Upper lobe of left lung (tissue), 6 donors: ENCODE measurements at places on chromosomes 1 and 21. TPM values are rescaled to one million over a fixed set of nuclear protein-coding genes. Genes with fewer than 3 reads are reported as not detected.

The BLACAT1 gene
- total RNA-seq, result 4.2 TPM

The CD84 gene
- 15.3 TPM for total RNA-seq

The SH2D1B gene
- total RNA-seq, result 1.1 TPM

The TRAF5 gene
- total RNA-seq, result 13.6 TPM

The SLAMF9 gene
- not detected for total RNA-seq

The RIPPLY3 gene
- not detected for total RNA-seq

The C1QTNF12 gene
- 2.5 TPM for total RNA-seq

The RGS4 gene
- not detected for total RNA-seq

The BMP8B gene
- 2.4 TPM for total RNA-seq

The FCRL4 gene
- not detected for total RNA-seq

The CD1B gene
- total RNA-seq, result not detected

DNA sequence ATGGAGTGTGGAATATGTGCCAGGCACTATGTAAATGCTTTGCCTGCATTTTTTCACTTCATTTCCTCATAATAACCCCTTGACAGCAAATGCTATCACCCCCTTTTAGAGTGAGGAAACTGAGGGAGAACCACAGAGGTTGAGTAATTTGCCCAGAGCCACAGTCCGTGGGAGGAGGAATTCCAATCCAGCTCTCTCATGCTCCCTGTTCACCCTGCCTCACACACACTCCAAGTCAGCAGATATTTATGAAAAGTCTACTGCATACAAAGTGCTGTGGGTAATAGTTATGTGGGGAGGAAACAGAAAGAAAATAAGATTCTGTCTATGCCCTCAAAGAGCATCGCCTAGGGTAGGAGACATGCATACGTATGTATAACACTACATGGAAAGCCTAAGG is 30.9 kb upstream of the RBM15 start:
- no peak for DNase-seq
- no peaks in the 10 kb centered on the region for H3K36me3 ChIP-seq
- H3K27ac ChIP-seq, result no peak overlapping the region
- peaks cover 9% of the 10 kb centered on the region for H3K4me1 ChIP-seq
- H3K4me3 ChIP-seq, result no peak overlapping the region

DNA sequence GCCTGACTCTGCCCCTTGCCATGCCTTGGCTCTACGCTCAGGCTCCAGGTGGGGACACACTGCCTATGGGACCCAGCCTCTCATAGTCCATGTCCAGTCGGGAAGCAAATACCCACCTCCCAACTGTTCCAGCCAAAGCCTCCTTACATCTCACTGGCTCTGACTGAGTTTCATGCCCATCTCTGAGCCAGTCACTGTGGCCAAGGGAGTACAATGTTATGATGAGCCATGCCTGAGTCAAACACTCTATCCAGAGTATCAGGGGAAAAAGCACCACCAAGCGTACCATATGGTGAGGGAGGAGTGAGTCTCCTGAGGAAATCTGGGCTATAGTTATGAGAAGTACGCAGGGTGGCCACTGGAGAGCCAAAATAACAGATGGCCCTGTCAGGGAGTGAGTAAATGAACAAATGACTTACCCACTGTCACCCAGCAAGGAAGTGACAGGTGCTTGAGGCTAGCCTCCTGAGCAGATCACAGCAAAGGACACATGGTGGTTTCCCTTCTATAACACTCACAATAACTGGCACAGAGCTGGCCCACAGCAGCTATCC is 236.6 kb upstream of the GJB5 start:
- no peak overlapping the region for H3K27ac ChIP-seq
- H3K4me1 ChIP-seq, result no peaks in the 10 kb centered on the region
- no peaks in the 10 kb centered on the region for H3K36me3 ChIP-seq

- peaks cover 7% of the 10 kb centered on the region for H3K4me1 ChIP-seq
- H3K36me3 ChIP-seq, result no peaks in the 10 kb centered on the region
- DNase-seq, result no peak
- no peak overlapping the region for H3K27ac ChIP-seq
- H3K27me3 ChIP-seq, result no peaks in the 10 kb centered on the region
- no peak overlapping the region for H3K4me3 ChIP-seq
Observed at GRCh38 chr1:117818456-117818855, 111.0 kb downstream of the GDAP2 start.

- no peaks in the 10 kb centered on the region for H3K27me3 ChIP-seq
- H3K4me3 ChIP-seq, result peak overlapping the region; percentile 92
- H3K4me1 ChIP-seq, result peaks cover 38% of the 10 kb centered on the region
- no peak for DNase-seq
- peak overlapping the region; percentile 67 for H3K27ac ChIP-seq
Observed at GRCh38 chr1:9687874-9688582, 36.5 kb downstream of the PIK3CD start.

DNA sequence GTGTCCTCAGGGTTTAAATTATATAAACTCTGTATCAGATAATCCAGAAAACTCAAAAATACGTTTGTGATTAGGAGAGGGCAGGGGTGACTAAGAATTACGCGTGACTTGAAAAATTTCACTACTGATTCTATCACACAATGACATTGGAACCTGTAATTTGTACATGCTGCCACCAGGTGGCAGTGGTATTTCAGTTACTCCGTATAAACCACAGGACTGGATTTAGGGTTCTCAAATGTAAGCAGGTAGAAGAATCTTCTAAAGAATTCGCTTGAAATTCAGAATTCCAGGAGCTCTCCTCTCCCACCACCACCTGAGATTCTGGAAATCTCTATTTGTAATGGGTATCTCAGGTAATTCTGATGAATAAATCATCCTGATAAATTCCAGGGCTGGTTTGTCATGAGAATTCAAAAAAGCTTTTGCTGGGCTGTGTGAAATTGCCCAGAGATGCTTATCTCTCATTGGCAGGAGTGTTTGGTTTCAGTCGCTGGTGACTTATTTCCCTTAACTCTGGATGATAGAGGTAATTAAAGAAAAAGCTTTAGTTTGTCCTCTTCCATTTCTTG is 1.7 kb upstream of the KRTAP7-1 start:
- H3K27me3 ChIP-seq, result no peaks in the 10 kb centered on the region
- no peak overlapping the region for H3K4me3 ChIP-seq
- DNase-seq, result no peak
- H3K36me3 ChIP-seq, result no peaks in the 10 kb centered on the region
- H3K27ac ChIP-seq, result no peak overlapping the region

DNA sequence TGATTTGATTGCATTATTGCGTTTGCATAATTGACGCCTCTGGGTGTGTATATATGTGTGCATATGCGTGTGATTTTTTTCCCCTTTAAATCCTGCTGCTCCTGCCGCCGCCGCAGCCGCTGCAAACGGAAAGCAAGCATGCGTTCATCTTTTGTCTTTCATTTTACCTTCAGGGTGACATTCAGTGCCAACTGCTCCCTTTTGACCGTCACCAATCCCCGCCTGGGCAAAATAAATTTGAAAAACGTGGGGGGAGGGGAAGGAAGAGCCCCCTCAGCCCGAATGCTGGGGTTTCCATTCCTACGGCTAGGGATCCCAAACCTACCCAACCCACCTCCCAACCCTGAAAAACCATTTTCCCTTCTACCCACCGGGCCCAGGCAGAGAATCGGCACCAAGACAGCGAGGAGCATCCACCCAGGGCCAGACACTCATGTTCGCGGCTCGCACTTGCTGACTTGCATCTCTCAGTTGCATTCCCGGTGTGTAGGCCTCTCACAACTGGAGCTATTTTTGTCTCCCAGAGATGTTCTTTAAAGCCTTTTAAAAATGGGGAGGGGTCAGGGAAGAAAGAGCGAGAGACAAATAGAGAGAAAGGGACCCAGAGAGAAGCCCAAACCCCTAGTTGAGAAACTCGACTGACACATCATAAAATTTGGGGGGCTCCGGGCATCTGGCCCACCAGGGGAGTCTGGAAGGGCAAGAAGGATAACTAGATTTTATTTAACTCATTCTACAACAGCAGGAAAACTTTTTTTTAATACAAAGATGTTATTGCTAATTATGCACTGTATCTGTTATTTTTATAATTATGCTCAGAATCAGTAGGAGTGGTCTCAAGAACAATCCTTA is 367.1 kb upstream of the ESRRG start:
- H3K4me3 ChIP-seq, result peak overlapping the region; percentile 30
- no peaks in the 10 kb centered on the region for H3K27me3 ChIP-seq
- H3K4me1 ChIP-seq, result peaks cover 17% of the 10 kb centered on the region
- H3K27ac ChIP-seq, result no peak overlapping the region
- no peak for DNase-seq

- H3K4me1 ChIP-seq, result no peaks in the 10 kb centered on the region
- H3K27ac ChIP-seq, result no peak overlapping the region
- DNase-seq, result no peak
Observed at GRCh38 chr1:119737040-119737682, 25.4 kb downstream of the PHGDH start.

DNA sequence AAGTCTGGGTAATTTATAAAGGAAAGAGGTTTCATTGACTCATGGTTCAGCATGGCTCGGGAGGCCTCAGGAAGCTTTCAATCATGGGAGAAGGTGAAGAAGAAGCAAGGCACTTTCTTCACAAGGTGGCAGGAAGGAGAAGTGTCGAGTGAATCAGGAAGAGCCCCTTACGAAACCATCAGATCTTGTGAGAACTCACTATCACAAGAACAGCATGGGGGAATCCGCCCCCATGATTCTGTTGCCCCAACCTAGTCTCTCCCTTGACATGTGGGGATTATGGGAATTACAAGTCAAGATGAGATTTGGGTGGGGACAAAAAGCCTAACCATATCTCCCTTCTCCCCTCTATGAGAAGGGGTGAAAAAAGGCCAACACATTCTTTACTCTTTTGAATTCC is 11.2 kb upstream of the IVNS1ABP start:
- no peaks in the 10 kb centered on the region for H3K27me3 ChIP-seq
- DNase-seq, result no peak
- H3K36me3 ChIP-seq, result no peaks in the 10 kb centered on the region
- no peaks in the 10 kb centered on the region for H3K4me1 ChIP-seq
- H3K27ac ChIP-seq, result peak overlapping the region; percentile 67

DNA sequence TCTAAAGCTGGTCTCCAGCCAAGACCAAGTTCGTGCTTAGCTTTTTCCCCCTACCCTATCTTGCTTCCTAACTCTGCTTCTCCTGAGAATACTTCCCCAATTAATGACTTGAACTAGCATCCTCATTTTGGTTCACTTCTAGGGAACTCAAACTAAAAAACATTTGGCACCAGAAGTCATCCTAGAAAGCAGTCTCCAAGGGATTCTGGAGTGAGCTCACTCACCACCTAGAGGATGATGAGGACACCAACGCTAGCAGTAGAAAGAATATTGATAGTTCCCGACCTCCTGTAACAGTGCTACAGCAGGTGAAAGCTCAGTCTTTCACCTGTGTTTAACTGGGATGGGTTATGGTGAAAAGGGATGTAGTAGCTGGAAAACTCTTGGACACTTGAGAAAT is 4.7 kb upstream of the PSMB2 start:
- no peak for DNase-seq
- H3K27ac ChIP-seq, result no peak overlapping the region
- H3K4me3 ChIP-seq, result no peak overlapping the region

DNA sequence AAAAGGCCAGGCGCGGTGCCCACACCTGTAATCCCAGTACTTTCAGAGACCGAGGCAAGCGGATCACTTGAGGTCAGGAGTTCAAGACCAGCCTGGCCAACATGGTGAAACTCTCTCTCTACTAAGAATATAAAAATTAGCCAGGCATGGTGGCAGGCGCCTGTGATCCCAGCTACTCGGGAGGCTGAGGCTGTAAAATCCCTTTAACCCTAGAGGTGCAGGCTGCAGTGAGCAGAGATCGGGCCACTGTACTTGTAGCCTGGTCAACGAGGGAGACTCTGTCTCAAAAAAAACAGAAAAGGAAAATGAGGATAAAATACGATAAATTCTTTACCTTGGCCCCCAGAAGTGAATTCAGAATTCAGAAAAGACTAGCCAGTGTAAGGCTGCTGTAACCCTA is 1.6 kb downstream of the TMEM50B start:
- H3K4me3 ChIP-seq, result peak overlapping the region; percentile 93
- H3K4me1 ChIP-seq, result peaks cover 19% of the 10 kb centered on the region
- no peak for DNase-seq
- no peaks in the 10 kb centered on the region for H3K36me3 ChIP-seq

GRCh38 chr21:24276204-24276603 is 1331.1 kb downstream of the MRPL39 start:
- H3K27me3 ChIP-seq, result no peaks in the 10 kb centered on the region
- H3K27ac ChIP-seq, result no peak overlapping the region
- H3K4me3 ChIP-seq, result no peak overlapping the region
- no peak for DNase-seq
- H3K36me3 ChIP-seq, result no peaks in the 10 kb centered on the region

GRCh38 chr1:36709869-36710481 is 227.3 kb upstream of the CSF3R start:
- no peak for DNase-seq
- no peak overlapping the region for H3K4me3 ChIP-seq
- H3K36me3 ChIP-seq, result no peaks in the 10 kb centered on the region
- H3K27me3 ChIP-seq, result no peaks in the 10 kb centered on the region
- no peaks in the 10 kb centered on the region for H3K4me1 ChIP-seq

GRCh38 chr1:186925881-186926669 is 97.3 kb downstream of the PLA2G4A start:
- DNase-seq, result no peak
- no peaks in the 10 kb centered on the region for H3K36me3 ChIP-seq
- no peak overlapping the region for H3K27ac ChIP-seq
- H3K4me3 ChIP-seq, result no peak overlapping the region

GRCh38 chr1:112501810-112502641 is 6.7 kb upstream of the WNT2B start:
- H3K4me1 ChIP-seq, result peaks cover 15% of the 10 kb centered on the region
- peak overlapping the region; percentile 59 for H3K27ac ChIP-seq
- H3K36me3 ChIP-seq, result no peaks in the 10 kb centered on the region
- peaks cover 5% of the 10 kb centered on the region for H3K27me3 ChIP-seq
- DNase-seq, result peak; percentile 95

- DNase-seq, result peak; percentile 31
- peaks cover 1% of the 10 kb centered on the region for H3K4me1 ChIP-seq
- no peak overlapping the region for H3K4me3 ChIP-seq
- no peak overlapping the region for H3K27ac ChIP-seq
- H3K27me3 ChIP-seq, result no peaks in the 10 kb centered on the region
Observed at GRCh38 chr1:110155878-110156522, 5.7 kb downstream of the SLC6A17 start.

- no peak overlapping the region for H3K27ac ChIP-seq
- H3K27me3 ChIP-seq, result no peaks in the 10 kb centered on the region
- no peak for DNase-seq
- no peak overlapping the region for H3K4me3 ChIP-seq
Observed at GRCh38 chr1:30919025-30919881, 10.7 kb upstream of the SDC3 start.

DNA sequence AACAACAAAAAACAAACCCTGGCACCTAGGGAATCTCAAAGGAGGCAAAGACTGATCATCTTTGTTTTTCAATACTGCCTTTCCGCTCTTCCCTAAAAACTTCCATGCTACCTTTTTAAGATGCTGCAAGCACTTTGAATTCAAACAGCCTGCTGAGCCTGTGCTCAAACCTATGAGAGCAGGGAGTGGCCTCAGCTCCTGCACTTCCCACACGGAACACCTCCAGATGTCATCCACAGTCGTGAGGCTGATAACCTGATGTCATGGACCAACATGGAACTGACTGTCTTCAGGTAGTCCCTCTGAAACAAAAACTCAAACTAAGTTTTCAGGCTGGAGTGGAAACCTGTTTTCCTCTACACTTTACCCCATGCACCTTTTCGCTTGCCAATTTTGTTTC is 46.8 kb downstream of the DESI2 start:
- no peak for DNase-seq
- H3K36me3 ChIP-seq, result peaks cover 66% of the 10 kb centered on the region
- H3K4me1 ChIP-seq, result no peaks in the 10 kb centered on the region
- H3K4me3 ChIP-seq, result no peak overlapping the region
- no peak overlapping the region for H3K27ac ChIP-seq
